Psoas muscle (tissue), 8 donors: ENCODE measurements at places on chromosomes 3 and 15. TPM values are rescaled to one million over a fixed set of nuclear protein-coding genes. Genes with fewer than 3 reads are reported as not detected.

TM6SF1 gene
- total RNA-seq: 12.6 TPM

CLDN16 gene
- not detected for total RNA-seq

- H3K27ac ChIP-seq: no peak overlapping the region
- H3K4me1 ChIP-seq: no peaks in the 10 kb centered on the region
- no peak overlapping the region for H3K4me3 ChIP-seq
- H3K36me3 ChIP-seq: peaks cover 23% of the 10 kb centered on the region
These were observed 90.1 kb downstream of the DUT start for GRCh38 chr15:48421362-48421761.

- H3K4me1 ChIP-seq: no peaks in the 10 kb centered on the region
- no peaks in the 10 kb centered on the region for H3K27me3 ChIP-seq
- H3K4me3 ChIP-seq: no peak overlapping the region
- H3K27ac ChIP-seq: no peak overlapping the region
- no peaks in the 10 kb centered on the region for H3K36me3 ChIP-seq
- no peak for DNase-seq
These were observed 186.7 kb downstream of the APBA2 start for GRCh38 chr15:29072444-29072843.

GRCh38 chr3:47578119-47578632 lies 489 bp downstream of the CSPG5 start:
- H3K4me1 ChIP-seq: peaks cover 4% of the 10 kb centered on the region
- no peaks in the 10 kb centered on the region for H3K27me3 ChIP-seq
- H3K36me3 ChIP-seq: no peaks in the 10 kb centered on the region

DNA sequence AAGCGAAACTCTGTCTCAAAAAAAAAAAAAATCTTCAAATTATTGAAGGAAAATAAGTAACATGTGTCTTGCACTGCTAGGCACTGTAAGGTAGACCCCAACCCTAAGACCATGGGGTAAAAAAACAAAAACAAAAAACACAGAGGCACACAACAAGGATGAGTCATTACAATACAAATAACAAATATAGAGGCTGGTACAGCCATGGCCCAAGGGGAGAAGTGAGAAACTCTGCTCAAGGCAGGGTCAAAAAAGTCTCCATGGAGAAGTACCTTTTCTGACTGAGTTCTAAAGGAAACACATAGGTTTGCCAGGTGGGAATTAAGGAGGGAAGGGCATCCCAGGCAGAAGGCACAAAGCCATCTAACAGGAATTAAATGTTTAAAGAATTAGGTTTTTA lies 54.5 kb downstream of the TOP2B start:
- H3K27ac ChIP-seq: no peak overlapping the region
- DNase-seq: no peak
- peaks cover 2% of the 10 kb centered on the region for H3K36me3 ChIP-seq
